ENCODE measurements at places on chromosomes 5 and 9. TPM values are rescaled to one million over a fixed set of nuclear protein-coding genes. Genes with fewer than 3 reads are reported as not detected.

The PGGT1B gene
- total RNA-seq = 46.4 TPM

The ARHGEF39 gene
- total RNA-seq = 15.4 TPM

The CMYA5 gene
- total RNA-seq = 3.3 TPM

The ASTN2 gene
- total RNA-seq = 1.7 TPM

The TAF1L gene
- not detected for total RNA-seq

The SLC24A2 gene
- total RNA-seq = not detected

The SPINK1 gene
- 444 TPM for total RNA-seq

The DIRAS2 gene
- 1.7 TPM for total RNA-seq

The FCN2 gene
- total RNA-seq = not detected

The QRFP gene
- total RNA-seq = not detected

The PIP5K1B gene
- 8.6 TPM for total RNA-seq

The MCC gene
- 3.6 TPM for total RNA-seq

The PFN3 gene
- total RNA-seq = not detected

The OLFM1 gene
- 7.9 TPM for total RNA-seq

The PCDHB11 gene
- total RNA-seq = 0.85 TPM

The MARCOL gene
- total RNA-seq = not detected

The SCAI gene
- total RNA-seq = 6.4 TPM

The MYMK gene
- total RNA-seq = not detected

The LOX gene
- 8.7 TPM for total RNA-seq
